ENCODE measurements at places on chromosomes 2 and 18. TPM values are rescaled to one million over a fixed set of nuclear protein-coding genes. Genes with fewer than 3 reads are reported as not detected.
A peak's percentile ranks its signal among the peaks of the same experiment; 100 is the strongest.

DNA sequence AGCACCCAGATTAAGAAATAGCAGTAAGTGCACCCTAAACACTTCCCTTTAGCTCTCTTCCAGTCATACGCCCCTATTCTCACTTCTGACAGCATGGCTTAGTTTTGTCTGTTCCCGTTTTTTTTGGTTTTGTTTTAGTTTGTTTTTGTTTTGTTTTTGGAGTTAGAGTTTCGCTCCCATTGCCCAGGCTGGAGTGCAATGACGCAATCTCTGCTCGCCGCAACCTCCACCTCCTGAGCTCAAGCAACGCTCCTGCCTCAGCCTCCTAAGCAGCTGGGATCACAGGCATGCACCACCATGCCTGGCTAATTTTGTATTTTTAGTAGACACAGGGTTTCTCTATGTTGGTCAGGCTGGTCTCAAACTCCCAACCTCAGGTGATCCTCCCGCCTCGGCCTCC, 2067.7 kb downstream of the SUCLG1 start:
- no peak for DNase-seq

- peak; percentile 57 for DNase-seq
These were observed 79.2 kb upstream of the PXDN start for GRCh38 chr2:1823187-1824169.

DNA sequence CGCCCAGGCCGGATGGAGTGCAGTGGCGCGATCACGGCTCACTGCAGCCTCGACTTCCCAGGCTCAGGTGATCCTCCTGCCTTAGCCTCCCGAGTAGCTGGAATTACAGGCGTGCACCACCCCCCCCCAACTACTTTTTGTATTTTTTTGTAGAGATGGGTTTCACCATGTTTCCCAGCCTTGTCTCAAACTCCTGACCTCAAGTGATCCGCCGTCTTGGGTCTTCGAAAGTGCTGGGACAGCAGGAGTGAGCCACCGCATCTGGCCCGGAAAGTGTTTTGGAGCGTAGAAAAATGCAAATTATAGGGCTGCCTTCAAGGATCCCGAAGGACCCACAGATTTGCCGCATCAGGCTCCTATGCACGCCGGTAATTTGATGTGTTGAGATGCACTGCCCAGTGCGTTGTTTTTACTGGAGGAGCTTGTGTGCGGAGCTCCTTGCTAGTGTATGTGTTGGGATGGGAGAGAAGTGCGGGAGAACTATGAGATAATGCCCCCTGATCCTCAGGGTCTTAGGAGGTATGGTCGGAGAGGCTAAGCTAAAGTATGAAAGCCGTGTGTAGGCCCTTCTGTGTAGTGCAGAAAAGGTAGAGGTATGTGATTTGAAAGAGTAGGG, 1.2 kb upstream of the CLASP1 start:
- DNase-seq, result no peak

DNA sequence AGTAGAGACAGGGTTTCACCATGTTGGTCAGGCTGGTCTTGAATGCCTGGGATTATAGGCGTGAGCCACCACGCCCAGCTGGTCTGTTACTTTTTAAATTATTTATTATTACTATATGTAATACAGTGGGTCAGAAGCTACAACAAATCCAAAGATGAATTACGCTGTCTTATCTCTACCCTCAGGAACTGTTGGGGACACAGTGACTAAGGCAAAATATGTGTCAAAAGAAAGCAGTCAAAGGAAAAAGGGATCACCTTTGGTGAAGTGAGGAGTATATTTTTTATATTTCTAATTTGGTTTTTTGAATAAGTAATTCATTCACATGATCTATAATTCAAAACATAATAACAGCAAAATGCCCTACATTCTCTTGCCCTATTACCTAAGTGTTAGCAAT, 4.7 kb downstream of the CREB1 start:
- DNase-seq, result no peak

DNA sequence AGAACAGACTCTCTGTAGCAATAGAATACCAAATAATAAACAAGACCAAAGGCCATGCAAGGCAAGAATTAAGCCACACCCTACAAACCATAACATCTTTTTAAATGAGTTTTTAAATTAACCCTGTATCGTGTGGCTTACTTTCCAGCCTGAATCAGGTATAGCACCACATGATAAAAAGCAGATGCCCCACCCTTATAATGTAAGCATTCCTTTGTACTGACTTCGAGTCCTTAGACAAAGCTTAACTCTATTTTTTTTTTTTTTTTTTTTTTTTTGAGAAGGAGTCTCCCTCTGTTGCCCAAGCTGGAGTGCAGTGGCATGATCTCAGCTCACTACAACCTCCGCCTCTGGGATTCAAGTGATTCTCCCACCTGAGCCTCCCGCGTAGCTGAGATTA, 1.7 kb upstream of the C2orf42 start:
- no peak for DNase-seq

DNA sequence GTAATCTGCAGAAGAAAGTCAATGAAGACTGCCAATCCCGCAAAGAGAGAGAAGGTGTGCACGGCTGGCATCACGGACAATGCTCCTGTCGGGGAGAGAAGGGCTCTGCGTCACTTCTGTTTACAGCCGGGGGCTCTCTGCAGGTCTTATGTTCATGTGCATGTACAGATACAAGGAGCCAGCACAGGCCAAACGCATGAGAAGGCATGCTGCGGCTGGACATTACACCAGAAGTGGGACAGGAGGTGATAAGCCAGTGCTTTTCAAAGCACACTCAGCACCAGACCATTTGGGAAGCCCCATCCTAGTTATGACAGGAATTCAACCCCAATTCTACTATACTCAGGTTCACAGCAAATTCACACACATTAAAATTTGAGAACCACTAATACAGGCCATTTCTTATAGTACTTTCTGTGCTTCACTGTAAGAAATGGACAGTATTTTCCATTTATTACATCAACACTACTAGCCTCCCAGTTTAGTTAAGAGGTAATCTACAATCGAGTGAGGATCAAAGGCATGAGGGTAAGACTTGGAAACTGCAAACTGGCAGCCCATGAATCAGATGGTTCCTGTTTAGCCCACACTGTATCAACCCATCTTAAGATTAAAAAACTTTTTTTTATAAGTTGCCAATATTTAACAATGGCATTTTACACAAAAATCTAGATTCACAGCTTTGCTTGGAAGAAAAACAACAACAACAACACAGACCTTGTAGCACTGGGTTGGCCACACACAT, 38.2 kb downstream of the RMC1 start:
- no peak for DNase-seq

DNA sequence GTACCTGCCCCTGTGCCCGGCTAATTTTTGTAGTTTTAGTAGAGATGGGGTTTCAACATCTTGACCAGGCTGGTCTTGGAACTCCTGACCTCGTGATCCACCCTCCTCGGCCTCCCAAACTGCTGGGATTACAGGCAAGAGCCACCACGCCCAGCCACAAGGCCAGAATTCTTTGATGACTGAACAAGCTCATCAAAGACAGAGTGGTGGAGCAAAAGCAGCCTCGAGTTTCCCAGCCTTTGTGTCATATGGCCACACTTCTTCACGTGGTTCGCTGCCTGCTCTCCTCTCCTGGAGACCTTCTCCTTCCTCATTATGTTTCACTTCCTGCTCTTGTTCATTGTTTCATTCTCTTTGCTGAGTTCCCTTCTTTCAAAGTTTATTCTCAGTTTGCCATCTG, 9.9 kb upstream of the NPC1 start:
- DNase-seq, result no peak

DNA sequence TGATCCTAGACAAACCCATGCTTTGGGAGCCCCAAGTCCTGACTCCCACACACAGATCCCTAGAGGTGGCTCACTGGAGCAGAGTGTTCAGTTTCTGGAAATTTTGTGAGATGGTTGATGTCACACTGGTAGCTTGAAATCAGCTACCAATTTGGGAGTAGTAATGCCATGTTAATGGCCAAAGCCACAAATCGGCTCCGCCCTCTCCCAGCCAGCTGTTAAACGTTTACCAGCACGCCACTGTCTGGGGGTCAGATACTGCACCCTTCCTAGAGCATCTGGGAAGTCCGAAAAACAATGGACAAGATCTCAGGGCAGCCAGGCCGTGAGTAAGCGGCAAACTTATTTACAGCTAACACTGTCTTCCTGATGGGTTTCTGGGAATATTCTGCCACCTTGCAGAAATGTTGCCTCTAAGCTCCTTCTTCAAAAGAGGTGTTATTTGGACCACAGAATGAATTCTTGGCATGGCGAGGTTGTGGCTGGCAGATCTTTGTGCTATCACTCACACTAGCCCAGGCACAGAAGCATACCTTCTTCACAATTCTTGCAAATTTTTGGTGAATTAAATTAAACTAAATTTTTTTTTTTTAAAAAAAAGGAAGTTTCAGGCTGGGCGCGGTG, 60.2 kb upstream of the FZD7 start:
- DNase-seq, result no peak

GRCh38 chr18:75041586-75041985, 167.4 kb downstream of the PTGR3 start:
- no peak for DNase-seq

DNA sequence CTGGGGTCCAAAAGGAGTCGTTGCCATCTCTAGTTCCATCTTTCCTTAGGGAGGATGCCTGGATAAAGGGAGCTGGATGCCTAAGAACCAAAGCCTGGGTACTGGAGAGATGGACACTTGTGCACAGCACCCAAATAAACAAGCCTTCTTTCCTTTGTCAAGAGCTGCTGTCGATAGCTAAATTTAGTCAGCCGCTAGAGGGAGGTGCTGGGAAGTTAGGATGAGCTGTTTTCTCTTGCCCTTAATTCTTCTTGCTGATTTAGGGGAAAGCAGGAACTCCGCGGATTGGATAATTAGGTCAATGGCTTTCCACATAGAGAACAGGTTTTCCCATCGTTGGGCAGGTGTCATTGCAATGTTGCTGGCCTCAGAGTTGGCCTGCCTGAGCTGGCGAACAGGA, 30.9 kb upstream of the SERPINB12 start:
- peak; percentile 47 for DNase-seq

DNA sequence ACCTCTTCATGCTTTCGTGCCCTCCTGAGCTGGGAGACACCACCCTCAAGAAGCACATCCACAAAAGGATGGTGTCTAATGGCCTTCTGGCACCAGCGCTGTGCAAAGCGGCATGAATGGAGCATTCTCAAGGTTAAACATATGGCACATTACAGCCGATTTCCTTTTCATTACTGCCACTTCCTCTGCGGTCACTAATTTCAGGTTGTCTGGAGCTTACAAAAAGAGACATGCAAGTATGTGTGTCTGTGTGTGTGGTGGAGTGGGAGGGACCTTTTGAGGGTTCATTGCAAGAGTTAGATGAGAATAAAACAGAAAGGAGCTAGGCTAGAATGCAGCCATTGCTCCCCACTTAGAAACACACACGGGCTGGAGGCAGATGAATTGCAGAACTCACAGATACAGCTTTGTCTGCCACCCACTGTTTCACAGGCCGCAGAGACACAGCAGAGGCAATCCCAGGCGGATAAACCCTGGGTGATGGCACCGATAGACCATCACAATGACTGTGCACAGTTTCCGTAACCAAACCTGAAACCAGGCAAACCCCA, 76.0 kb downstream of the TGIF1 start:
- peak; percentile 59 for DNase-seq

DNA sequence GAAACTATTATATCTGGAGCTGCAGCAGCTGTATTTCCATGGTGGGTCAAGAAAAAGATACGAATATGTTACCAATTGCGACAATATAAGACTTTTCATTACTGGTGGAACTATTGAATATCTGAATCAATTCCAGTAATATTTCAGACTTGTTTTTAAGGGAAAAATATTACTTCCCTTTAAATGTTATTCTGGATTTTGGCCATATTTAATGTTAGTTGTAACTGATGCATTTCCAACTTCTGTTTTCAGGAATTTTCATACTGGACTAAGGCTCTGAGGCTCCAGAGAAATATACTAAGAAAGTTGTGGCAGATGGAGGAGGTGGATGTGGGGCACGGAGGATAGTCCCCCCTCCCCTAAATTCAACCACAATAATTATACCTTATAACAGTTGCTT, 555.2 kb upstream of the SETBP1 start:
- no peak for DNase-seq

- no peak for DNase-seq
These were observed 2.8 kb downstream of the WDR54 start for GRCh38 chr2:74424139-74424992.

DNA sequence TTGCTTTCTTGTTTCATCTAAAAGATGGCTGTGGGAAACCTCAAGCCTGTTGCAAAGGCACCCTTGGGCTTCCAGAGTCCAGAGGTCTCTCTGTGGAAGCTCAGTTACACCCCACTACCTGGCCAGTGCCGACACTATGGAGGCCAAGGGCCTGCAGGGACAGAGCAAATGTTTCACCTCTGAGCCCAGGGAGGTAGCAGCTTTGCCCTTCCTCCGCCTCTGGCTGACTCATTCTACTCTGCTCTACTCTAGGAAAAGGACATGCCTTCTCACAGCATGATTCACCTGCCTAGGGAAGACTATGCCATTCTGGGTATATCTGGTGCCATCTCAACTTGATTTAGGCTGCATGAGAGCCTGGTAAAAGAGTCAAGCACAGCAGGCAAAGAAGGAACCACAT, 12.2 kb downstream of the MYOM1 start:
- no peak for DNase-seq

- DNase-seq, result peak; percentile 17
These were observed 121.0 kb upstream of the XPO1 start for GRCh38 chr2:61658841-61659780.

DNA sequence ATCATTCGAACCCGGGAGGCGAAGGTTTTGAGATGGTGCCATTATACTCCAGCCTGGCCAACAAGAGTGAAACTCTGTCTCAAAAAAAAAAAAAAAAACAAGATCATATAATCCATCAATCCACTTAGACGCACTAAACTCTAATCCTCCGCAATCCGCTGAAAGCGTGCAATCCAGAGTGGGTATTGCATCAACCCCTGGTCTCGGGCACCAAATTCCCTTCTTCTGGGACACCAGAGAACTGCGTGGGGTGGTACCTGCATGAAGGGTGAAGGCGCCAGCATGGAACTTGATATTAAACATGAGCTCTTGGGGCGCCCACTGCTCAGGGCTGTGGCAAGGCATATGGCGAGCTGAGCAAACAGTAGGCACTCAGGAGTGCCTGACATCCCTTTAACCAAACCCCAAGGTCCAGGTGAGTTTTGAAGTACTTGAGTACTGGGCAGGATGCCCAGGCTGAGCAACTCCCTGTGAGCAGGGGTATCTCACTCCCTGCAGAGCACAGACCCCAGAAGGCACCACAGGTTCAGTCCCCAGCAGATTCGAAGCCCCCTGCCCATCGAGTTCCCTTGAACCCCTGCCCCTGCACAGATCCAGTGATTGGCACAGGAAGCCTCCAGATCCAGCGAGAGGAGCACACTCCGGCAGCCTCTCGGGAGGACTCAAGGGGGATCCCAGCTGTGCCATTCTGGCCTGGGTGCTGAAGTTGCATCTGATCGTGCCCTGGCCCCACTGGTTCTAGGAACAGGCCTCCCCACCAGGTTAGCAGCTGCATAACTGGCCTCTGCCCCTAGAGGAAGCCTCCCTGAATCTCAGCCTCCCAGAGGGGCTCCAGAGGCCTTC, 8.0 kb downstream of the ALPI start:
- no peak for DNase-seq

Gene L3MBTL4
- total RNA-seq, result 6.5 TPM

Gene LONRF2
- total RNA-seq, result 5.1 TPM

Gene DPP4
- total RNA-seq, result 3.2 TPM

Gene PLGLB1
- 12.5 TPM for total RNA-seq

Gene ABCG8
- not detected for total RNA-seq

Gene SIX2
- total RNA-seq, result 14.4 TPM

Gene ANKRD29
- total RNA-seq, result 9.2 TPM

Gene ONECUT2
- under 0.01 TPM for total RNA-seq

Gene C2orf78
- total RNA-seq, result not detected

Gene MFSD6
- total RNA-seq, result 33.5 TPM

Gene NFATC1
- 18.6 TPM for total RNA-seq
